ENCODE measurements at places on chromosomes 4 and X.

GRCh38 chr4:169996379-169997240 is 29.6 kb downstream of the MFAP3L start:
- DNase-seq: no peak

DNA sequence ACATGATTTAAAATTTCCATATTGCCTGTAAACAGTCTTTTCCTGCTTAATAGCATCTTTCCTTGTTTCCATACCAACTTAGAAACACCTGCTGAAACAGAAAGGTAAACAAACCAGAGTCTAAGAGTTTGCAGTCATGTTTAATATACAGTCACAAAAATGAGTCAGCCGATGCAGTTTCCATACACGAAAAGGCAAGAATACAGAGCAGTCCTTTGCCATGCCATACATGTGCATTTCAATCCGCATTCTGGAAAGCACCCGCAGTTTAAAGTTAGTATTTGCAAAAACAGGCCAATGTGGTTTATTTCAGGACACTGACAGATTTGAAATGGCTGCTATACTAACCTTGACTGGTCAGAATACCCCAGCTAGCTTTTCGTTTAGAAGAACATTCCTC is 32.1 kb downstream of the ASB5 start:
- DNase-seq: no peak

GRCh38 chr4:137534516-137534915 is 2.2 kb upstream of the PCDH18 start:
- no peak for DNase-seq

- DNase-seq: no peak
Measured at GRCh38 chr4:11427121-11427996, 1.3 kb downstream of the HS3ST1 start.

DNA sequence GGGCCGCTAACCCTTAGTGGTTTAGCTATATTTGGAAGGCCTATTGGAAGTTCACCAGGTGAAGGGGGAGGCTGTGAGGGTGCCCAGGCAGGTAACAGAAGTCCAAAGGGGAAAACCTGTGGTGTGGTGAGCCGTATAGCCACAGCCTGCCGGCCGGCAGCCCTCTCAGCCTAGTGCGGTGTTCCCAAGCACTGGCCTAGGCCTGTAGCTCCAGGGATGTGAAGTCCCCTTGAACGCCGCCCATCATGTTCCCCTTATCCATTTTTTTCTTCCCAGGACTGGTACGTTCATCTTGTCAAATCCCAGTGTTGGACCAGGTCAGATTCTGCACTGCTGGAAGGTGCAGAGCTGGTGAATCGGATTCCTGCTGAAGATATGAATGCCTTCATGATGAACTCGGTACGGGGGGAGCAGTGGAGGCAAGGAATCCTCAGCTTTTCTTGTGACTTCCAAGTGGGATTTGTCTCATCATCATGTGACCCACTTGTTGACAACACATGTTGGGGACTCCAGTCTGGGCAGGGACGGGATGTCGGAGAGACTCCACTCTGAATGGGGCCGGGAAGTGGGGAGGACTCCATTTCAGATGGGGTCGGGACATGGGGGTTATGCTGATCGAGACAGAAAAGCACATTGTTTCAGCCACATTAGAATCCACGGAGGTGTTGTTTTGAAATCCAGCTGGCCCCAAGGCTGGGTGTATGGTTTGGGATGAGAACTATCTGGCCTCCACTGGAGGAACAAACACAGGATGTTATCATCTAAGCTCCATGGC is 39.2 kb upstream of the MSANTD1 start:
- DNase-seq: no peak

GRCh38 chr4:113187358-113187757 is 137.9 kb downstream of the ANK2 start:
- no peak for DNase-seq

- no peak for DNase-seq
Measured at GRCh38 chrX:114028907-114029662, 554.8 kb upstream of the HTR2C start.

GRCh38 chrX:129361576-129361975 is 161.7 kb downstream of the SMARCA1 start:
- no peak for DNase-seq

DNA sequence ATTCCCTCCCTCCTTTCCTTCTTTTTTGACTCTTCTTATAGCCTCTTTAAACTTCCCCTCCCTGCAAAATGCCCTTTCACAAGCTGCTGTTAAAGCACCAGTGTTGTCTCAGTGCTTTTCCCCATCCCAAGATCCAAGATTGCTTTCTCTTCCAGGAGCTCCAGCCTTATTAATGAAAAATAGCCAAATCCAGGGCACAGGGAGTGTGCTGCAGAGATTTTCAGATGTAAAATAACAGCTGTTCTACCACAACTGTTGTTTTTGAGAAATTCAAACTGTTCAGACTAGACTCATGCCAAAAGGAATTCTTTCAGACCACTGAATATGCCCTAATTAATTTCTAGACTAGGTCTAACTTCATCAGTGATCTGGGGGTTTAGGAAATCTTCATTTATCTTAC is 47.0 kb upstream of the GPC3 start:
- no peak for DNase-seq

GRCh38 chrX:46070421-46070820 is 474.8 kb downstream of the ZNF674 start:
- no peak for DNase-seq

- DNase-seq: no peak
Measured at GRCh38 chr4:55830716-55831115, 11.1 kb downstream of the EXOC1L start.

GRCh38 chrX:103480526-103480925 is 38.8 kb downstream of the RAB40A start:
- no peak for DNase-seq

DNA sequence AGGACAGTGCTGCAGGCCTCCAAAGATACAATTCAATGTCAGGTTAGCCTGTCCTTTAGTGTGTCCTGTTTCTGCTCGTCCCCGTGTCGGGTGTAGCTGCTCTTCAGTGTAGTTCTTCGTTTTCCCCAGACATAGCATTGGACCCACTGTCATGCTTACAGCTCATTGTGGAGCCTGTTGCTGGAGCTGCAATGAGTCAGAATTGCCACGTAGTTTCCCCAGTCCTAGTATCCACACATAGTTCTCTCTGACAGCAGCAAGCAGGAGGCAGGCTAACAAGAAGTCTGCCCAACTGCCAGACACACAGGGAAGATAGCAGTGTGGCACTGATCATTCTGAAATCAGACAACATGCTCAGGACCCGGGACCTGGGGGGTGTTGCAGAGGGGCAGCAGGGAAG is 49.2 kb downstream of the MOSPD2 start:
- no peak for DNase-seq

GRCh38 chr4:2733844-2734574 is 22.1 kb downstream of the TNIP2 start:
- DNase-seq: no peak

DNA sequence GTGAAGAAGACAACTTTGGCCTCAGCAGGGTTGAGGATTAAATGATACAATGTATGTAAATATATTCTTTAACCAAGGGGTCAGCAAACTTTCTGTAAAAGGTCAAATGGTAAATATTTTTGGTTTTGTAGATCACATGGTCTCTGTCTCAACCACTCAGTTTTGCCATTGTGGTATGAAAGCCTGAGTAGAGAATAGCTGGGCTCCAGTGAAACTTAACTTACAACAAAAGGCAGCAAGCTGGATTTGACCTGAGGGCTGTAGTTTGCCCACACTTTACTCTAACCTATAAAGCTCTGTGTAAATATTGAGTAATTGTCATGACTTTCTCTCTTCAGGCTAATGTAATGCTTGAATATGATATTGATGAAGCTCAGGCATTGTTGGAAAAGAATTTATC is 19.6 kb downstream of the VBP1 start:
- DNase-seq: no peak

DNA sequence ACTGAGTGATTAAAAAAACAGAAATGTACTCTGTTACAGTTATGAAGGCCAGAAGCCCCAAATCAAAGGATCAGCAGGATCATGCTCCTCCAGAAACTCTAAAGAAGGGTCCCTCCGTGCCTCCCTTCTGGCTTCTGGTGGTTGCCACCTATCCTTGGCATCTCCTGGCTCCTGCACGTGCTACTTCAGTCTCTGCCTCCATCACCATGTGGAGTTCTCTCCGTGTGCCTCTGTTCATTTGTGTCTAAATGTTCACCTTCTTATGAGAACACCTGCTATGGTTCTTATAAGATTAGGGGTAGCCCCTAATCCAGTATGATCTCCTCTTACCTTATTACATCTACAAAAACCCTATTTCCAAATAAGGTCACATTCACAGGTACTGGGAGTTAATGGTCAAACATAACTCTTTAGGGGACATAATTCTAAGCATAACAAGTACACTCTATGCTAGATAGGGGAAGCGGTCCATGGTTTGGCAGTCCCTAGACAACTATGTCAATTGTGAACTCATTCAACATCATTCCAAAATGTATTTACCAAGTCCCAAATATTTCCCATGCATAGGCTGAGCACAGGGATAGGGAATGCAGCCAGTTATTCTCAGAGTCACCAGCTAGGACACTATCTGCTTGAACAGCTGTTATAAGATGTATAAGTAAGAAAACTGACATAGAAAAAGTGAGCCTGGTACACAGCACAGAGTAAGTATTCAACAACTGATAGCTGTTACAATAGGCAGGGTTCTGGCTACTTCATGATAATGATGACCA is 295.5 kb upstream of the BOD1L1 start:
- DNase-seq: no peak

DNA sequence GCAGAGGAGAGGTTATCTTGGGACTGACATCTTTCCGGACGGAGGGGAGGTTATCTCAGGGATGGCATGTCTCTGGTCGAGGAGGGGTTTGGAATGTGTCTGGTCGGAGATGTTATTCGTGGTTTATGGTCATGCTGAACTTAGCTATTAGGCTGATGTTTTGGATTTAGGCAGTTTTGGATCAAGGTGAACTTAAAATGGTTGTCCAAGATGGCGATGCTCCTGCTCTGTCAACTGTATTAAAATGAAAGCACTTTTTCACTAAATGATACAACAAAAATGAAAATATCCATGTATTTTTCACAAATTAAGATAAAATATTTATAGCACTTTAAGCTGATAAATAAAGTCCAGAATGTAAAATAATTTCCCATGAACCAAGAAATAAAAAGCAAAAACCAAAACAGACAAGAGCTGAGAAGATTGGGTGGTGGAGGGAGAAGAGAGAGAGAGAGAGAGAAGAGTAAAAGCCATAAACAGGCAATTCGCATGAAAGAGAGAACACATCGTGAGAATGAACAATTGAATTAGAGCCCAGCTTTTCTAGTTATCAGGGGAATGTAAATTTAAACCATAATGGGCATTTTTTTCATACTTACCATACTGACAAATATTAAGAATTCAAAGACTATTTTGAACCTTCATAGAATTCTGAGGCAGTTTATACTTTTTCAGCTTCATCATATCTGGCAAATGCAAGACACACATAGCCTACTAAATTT is 2236.0 kb upstream of the AGA start:
- DNase-seq: no peak

GRCh38 chr4:122205687-122206086 is 53.6 kb downstream of the BLTP1 start:
- DNase-seq: no peak

- DNase-seq: no peak
Measured at GRCh38 chr4:2049811-2050210, 9.3 kb upstream of the NAT8L start.

GRCh38 chrX:149962859-149963757 is 24.8 kb upstream of the EOLA2 start:
- peak; percentile 24 for DNase-seq

DNA sequence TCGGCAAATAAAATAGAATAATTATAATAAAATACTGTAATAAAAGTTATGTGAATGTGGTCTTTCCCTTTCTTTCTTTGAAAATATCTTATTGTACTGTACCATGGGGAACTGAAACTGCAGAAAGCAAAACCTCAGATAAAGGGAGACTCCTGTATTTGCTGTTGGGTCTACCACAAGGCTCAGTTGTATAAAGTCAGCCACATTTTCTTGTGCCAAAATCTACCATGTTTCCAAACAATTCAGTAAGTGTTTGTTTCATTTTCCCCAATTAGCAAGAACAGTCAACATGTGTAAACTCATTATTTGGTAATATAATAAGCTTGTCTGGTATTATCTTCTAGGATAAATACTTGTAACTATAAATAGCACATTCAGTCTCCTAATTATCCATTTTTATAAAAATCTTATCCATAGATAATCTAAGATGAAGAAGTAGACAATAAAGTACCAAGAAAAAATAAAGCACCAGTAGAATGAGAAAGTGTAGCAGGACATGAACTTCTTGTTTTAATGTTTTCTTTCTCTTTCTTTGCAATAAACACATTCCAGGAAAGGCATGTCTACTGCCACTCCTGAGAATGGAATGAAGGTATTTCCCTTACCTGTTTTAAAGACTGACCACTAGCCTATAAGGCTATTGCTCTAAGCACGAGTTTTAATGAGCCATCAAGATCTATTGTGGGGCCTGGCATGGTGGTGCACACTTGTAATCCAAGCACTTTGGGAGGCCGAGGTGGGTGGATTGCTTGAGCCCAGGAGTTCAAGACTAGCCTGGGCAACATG is 15.0 kb upstream of the OTUD4 start:
- DNase-seq: no peak

DNA sequence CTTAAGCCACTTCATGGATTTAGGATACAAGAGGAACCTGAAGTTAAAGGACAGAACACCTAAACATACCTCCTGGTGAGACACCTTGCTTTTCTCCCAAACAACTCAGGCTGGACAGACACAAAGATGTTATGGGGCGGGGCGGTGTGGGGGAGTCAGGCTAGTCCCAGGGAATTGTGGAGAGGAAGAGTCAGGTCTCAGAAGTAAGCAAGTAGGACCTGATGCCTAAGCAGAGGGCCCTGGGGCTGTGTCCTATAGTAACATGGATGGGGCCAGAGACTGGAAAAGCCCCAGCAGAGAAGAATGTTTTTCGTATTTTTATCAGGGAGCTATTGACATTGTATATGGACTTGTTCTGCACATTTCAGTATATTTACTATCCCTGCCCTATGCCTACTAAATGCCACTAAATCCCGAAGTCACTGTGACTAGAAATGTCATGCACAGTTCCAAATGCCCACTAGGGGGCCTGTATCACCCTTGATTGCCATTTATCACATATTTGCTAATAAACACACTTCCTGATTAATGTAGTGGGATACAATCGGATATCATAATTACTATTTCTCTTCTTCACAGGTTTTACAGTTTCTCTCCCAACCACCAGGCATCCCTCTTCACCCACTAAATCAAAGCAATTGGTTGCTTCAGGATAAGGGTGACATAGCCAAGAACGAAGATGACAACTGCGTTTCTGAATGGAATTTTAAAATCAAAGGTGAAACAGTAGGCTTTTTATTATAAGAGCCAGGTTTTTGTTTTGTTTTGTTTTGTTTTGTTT is 23.8 kb upstream of the ARHGAP10 start:
- no peak for DNase-seq

GRCh38 chr4:15901998-15902397 is 36.5 kb downstream of the FGFBP1 start:
- DNase-seq: no peak
